ENCODE measurements at places on chromosomes 12 and 14.

DNA sequence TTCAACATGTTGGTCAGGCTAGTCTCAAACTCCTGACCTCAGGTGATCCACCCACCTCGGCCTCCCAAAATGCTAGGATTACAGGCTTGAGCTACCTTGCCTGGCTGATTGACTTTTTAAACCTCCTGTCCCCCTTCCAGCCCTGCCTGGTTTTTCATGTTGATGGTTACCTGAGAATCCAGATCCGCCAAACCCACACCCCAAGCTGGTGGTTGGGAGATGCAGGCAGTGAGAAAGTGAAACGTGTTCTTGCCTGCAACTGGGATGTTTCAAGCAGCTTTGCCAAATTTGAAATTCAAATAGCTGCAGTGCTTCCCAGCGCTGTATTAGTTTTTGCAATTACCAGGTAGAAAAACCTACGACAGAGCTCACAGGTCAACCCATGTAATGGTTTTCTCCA lies 238.3 kb upstream of the PWP1 start:
- no peak for DNase-seq

- DNase-seq, result no peak
Measured at GRCh38 chr12:67320614-67321295, 51.6 kb downstream of the CAND1 start.

DNA sequence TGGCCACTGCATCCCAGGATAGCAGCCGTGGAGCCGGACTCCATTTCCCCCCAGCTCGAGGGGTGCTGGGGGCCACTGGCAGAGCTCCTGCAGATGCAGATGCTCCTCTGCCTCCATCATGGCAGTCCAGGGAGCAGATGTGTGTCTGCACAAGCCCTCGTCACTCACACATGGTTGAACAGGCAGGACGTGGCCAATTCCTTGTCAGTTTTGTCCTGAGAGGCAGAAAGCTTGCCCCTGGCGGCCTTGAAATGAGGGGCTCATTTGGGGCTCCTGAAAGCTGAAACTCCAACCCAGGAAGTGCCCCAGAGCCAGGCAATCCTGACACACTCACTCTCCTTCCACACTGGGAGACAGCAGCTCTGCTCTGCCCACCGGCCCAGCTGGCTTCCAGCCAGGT lies 100.9 kb upstream of the C14orf180 start:
- DNase-seq, result no peak

DNA sequence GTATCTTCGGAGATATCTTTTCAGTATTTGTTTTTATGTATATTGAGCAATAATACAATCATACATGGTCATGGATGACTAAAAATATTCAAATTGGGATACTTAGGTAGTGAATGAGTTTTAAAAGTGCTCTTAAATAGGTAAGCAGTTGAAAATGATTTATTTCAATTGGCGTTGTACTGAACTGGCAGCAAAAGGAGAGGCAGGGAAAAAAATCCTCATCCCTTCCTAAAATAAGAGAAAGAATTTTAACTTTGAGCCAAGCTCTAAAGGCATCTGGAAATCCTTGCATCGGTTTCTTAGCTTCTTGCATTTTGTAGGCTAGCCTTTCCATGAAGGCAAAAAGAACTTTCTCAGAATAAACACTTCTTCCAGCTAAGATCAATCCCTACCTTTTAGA lies 125.2 kb downstream of the MGST1 start:
- DNase-seq, result no peak

GRCh38 chr12:94678849-94679248 lies 28.5 kb upstream of the TMCC3 start:
- no peak for DNase-seq

- no peak for DNase-seq
Measured at GRCh38 chr14:85279407-85279806, 250.5 kb upstream of the FLRT2 start.

Data from glomerular endothelial cell (primary cell).